ENCODE measurements at places on chromosomes 5 and 9.
A peak's percentile ranks its signal among the peaks of the same experiment; 100 is the strongest.

GRCh38 chr5:161064297-161064696 is 212.3 kb upstream of the ATP10B start:
- DNase-seq, result no peak

- DNase-seq, result no peak
Measured at GRCh38 chr5:61048534-61048933, 103.5 kb downstream of the NDUFAF2 start.

DNA sequence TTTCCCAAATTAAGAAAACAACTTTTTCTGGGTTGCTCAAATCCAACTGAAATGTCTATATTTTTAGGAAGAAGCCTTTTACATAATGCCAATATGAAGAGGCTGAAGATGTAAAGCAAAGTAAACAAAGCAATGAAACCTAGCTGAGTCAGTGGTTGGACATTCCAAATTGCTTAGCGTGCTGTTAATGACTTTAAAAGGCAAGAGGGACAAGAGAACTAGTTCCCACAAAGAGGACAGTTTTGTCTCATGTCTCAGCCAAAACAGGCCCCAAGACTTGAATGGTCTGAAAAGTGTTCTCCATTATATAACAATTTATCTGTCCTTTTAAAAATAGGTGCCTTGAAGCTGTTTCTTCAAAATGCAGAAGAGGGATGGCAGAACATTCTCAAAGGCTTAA is 407.0 kb downstream of the ENC1 start:
- no peak for DNase-seq

GRCh38 chr9:107540164-107540561 is 50.6 kb upstream of the KLF4 start:
- no peak for DNase-seq

GRCh38 chr5:150788977-150789376 is 10.4 kb downstream of the SMIM3 start:
- no peak for DNase-seq

- peak; percentile 32 for DNase-seq
Measured at GRCh38 chr5:83711982-83712601, 8.6 kb downstream of the HAPLN1 start.

DNA sequence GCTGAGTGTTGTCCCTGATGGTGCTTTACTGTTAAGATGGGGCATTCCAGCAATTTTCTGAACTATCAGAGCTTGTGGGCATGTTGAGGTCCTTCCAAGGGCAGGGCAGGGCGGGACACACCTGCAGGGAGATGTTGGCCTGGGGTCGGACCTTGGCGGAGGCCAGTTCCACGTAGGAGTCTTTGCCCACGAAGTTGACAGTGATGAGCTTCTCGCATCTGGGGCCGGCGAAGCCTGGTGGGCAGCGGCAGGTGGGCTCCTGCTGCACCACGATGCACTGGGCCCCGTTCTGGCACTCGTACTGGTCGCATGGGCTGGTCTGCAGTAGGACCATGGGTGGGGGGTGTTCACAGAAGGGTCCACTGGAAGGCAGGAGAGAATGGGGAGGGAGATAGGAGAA is 106.4 kb upstream of the PANK3 start:
- no peak for DNase-seq

DNA sequence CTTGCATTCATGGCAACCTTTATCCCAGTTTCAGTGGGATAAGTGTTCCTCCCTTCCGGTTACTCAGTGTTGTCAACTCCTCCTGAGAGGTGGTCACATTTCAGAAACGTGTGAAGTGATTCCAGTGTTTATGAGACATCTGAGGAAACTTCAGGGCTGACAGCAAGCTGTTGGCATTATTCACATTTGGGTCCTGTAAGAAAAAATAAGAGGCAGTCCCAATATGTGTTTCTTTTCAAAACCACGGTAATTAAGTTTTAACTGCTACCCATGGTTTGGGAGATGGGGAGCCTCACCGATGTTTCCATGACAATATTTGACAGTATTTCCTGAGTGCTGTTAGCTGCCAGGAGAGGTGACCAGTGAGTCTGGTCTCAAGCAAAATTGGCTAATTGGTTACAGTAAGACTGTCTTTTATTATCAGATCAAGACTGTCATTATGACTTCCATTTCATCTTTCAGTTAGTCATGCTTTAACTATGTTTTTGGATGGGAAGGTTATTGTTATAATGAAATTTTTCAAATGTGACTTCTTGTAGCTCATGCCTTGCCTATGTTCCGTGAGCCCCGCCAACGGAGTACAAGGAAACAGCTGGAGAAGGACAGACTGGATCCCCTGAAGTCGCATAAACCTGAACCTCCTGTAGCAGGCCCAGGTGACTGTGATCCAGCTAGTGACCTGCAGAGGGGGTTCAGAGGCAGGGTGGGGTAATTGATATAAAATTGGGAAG is 115.3 kb downstream of the GDNF start:
- no peak for DNase-seq

DNA sequence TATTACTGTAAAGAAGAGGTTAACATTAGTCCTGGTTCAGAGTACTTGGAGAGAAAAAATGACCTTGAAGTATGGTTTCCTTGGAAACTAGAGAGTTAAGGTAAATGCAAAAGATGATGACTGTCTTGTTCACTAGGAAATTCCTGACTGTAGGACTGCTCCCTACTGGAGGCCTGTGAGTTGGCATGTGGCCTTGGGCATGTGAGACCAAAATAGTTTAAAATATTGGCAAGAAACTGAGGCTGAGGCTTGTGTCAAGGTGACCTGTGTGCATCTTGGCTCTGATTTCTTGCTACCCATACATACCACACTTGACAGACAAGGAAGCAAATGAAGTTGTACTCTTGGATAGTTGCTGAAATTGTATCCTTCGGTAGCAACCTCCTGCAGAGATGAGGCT is 96.5 kb downstream of the TARS1 start:
- no peak for DNase-seq

DNA sequence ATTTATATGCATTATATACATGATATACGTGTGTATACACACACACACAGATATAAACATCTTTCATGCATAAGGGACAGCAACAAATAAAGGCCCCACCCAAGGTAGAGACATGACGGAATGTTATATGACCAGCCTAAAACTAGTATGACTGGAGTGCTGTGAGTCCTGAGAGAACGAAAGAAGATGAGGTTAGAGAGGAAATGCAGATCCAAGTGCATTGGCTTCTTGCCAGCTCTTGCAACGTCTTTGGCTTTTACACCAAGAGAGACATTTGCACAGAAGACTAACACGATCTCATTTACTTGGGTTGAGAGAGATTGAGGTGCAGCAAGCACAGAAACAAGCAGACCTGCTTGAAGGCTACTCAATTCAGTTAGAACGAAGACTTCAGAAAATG is 23.0 kb downstream of the CDH10 start:
- no peak for DNase-seq

GRCh38 chr9:112546149-112547012 is 59.8 kb downstream of the KIAA1958 start:
- DNase-seq, result no peak

DNA sequence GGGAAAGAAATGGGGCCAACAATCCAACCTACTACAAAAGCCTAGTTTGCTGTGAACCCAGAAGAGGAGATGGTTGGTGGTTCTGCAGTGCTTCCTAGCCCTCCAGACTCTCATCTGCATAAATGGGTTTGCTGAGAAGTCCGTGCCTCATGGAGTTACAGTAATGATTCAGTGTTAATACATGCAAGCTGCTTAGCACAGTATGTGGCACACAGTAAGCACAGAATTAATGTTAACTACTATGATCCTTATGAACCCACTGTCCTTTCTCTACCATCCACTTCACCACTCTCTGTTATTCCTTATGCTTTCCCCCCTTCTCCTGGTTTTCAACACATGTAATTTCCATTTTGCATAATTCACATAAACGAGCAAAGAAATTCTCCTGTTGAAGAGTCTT is 100.0 kb downstream of the ACTBL2 start:
- DNase-seq, result no peak

DNA sequence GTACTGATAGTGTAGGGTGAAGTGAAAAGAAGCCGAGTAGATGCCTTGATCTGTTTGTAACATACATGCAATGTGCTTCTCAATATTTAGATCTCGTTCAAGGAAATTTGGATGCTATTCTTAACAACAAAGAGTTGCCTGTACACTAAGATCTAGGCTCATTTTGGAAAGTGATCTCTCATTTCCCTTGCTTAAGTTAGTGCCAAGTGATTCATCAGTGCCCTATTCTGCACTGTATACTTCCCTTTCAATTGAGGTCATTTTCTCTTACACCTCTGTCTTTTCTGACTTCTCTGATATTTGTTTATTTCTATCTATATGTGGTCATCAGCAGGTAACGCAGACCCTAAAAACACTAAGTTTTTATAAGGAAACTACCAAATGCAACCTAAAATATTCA is 528.6 kb upstream of the PTPRD start:
- DNase-seq, result no peak

GRCh38 chr9:74861773-74862474 is 25.8 kb downstream of the TRPM6 start:
- DNase-seq, result no peak
